Fibroblast of skin of right quadriceps (primary cell): ENCODE measurements at places on chromosomes 7 and 10.

DNA sequence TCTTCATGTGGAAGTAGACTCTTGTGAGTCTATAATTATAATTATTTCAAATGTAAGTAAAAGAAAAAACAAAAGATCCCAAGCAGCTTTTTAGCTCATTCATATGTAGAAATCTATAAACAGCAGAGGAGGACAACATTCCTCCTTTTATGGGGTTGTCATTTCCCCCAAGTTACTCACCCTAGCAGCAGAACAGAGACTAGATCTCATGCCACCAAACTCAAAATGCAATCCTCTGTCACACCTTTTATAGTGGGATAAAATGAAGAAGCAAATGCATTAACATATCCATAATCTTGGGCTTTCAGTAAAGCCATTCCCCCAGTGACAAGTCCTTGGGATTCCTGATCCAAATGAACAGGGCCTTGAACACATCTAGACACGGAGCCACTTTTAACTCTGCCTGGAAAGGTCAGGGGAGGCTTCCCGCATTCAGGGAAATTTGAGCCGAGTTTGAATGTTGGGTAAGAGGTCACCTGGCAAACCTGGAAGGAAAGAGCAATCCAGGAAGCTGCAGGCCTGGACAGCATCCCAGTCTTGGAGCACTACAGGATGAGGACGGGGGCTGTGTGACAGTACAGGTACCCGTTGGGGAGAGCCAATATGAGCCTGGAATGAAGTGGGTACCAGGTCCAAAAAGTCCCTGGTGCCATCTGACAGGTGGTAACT, 76.4 kb downstream of the DOCK4 start:
- DNase-seq, result no peak

DNA sequence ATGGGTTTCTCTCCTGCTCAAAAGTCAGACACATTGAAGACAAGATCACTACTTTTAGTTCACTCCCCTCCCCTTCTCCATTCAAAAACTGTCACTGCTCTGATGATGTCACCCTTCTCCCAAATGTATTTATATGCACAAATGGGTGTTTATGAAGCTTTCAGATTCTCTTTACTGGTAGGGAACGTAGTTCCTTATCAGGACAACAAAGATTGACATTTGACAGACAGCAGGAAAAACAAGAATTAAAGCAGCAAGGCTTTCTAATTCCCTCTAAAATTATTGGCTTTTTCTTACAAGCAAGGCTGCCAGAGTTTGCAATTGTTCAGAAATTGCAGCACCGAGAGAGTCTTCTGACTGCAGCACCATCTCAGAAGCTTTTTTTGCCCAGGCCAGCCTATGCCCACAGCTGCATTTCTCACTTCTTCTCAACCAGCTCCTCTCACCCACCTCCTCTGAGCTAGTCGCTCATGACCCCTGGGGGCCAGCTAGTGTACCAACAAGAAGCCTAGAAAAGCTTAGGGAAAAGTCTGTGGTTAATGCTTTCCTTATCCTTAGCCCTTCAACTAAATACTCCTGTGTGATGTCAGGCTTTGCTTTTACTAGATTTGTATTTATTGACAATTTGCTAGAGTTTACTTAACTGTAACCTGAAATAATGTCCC, 265.1 kb downstream of the HTR7 start:
- peak; percentile 69 for DNase-seq

GRCh38 chr10:89466599-89467035, 52.2 kb downstream of the IFIT5 start:
- peak; percentile 32 for DNase-seq

GRCh38 chr7:20653636-20654035, 38.2 kb downstream of the ABCB5 start:
- no peak for DNase-seq

DNA sequence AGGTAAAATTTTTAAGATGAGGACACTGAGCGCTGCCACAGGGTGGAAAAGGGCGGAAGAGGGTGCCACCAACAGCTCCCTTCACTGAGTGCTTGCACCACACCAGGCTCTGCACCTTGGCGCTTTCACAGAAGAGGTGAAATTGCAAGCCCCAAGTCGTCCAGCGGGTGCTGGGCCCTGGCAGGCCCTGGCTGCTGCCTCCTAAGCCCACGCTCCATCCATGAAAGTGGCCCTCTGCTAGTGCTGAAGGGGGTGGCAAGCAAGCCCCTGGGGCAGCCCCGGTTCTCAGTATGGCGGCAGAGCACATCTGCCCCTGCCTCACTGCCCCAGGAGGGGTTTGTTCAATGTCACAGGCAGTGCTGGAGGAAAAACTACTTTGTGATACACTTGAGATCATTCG, 95.1 kb downstream of the SLIT1 start:
- no peak for DNase-seq
